ENCODE measurements at places on chromosomes 5 and 9.

DNA sequence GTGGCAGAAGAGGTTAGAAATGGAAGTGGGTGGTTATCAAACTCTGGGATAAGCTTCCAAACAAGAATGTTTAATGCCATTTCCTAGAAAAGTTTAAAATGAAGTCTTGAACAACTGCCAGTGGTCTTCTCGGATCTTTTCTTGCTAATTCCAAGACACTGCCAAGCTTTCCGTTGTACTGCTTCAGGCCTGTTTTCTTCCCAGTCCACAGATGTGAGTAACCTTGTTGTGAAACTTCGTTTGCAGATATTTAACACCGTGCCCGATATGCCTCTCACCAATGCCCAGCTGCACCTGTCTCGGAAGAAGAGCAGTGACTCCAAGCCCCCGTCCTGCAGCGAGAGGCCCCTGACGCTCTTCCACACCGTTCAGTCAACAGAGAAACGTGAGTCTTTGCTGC is 269.8 kb downstream of the NR3C1 start:
- no peak for DNase-seq

GRCh38 chr5:141623186-141623585 is 4.4 kb upstream of the DIAPH1 start:
- no peak for DNase-seq

DNA sequence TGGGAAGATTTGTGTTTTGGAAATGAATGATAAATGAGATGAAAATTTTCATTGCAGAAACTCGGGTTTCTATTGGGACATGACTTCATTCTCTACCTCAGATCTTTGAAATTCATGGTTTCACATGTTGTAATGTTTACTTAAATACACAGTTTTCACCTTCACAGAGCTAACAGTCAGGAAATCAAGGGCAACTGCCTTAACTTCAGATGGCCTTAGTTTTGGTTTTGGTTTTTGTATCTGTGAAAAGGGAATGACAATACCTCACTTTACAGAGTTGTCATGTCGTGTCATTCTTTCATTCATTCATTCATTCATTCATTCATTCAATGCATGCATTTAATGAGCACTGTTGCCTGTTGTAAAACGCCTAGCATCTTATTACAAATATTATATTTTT is 41.9 kb downstream of the NIM1K start:
- no peak for DNase-seq

- no peak for DNase-seq
Observed at GRCh38 chr9:106065136-106065535, 370.8 kb downstream of the TMEM38B start.

GRCh38 chr9:98009936-98010335 is 26.8 kb downstream of the ANP32B start:
- no peak for DNase-seq

DNA sequence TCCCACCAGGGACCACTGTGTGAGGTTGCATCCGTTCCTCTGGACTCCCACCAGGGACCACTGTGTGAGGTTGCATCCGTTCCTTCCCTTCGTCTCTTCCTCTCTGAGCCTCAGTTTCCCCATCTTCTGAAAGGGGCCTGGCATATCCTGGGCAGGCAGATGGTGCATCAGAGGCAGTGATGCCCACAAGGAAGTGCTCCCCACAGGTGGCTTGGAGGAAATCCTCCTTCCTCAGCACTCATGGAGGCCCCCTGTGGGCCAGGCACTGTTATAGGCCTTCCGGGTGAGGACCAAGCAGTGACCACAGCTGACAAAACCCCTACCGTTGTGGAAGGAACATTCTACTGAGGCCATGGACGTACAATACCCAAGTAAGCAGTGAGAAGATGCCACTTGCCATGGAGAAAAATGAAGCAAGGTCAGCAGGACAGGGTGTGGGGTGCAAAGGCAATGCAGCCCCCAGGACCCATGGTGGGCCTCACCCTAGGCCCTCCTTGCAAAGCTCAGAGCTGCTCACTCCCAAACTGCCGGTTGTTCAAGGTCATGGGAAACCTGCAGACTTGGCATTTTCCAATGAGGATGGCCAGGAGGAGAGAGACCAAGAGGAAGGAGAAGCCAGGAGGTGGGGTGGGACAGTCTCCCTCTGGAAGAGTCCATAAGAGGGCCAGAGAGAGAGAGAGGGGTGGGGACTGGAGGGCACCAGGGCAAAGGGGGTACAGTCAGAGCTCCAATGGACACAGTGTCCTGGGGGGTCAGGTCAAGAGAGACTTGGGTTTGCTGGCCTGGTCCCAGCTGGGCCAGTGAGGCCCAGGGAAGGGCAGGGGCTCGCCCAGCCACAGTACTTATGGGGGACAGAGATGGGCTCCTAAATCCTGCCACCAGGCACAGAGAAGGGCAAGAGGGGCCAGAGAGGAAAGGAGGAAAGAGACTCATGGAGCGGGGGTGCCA is 51.1 kb downstream of the C9orf50 start:
- DNase-seq, result no peak

DNA sequence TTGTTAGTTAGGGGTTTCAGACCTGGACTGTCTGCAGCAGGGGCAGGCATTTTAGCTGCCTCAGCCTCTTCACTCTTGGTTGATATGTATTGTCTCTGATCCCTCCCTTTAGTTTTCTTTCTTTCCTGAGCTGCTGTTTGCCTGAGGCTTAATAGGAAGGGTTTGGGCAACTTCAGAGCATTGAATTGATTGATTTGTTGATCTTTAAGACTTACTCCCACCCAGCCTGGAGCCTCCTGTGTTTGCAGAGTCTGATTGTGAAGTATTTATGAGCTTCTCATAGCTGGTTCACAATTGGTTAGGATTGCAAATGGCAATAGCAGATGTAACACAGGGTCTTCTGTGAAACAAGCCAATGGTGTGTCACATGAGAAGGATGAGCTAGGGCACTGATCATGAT is 671.8 kb upstream of the SEMA6A start:
- no peak for DNase-seq

DNA sequence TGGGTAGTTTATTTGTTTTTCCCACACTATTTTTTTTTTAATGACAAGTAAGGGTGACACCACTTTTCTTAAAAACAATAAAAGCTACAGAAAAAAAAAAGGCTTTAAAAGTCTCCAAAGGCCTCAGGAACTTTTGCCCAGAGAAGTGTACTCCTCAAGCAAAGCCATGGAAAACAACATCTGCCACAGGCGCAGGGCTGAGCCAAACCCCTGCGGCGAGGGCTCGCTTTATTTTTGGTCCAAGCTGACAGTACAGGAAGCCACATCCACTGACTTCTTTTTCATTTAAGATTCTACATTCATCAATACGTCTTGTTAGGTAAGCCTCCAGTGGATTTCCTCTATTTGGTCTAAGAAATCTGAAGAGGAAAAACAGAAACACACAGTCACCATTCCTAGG is 51.9 kb upstream of the IFNK start:
- no peak for DNase-seq

- no peak for DNase-seq
Observed at GRCh38 chr9:112050544-112051475, 124.3 kb downstream of the SUSD1 start.

- no peak for DNase-seq
Observed at GRCh38 chr5:32282633-32283032, 30.1 kb downstream of the MTMR12 start.

GRCh38 chr9:10523164-10523563 is 89.6 kb downstream of the PTPRD start:
- DNase-seq, result no peak

DNA sequence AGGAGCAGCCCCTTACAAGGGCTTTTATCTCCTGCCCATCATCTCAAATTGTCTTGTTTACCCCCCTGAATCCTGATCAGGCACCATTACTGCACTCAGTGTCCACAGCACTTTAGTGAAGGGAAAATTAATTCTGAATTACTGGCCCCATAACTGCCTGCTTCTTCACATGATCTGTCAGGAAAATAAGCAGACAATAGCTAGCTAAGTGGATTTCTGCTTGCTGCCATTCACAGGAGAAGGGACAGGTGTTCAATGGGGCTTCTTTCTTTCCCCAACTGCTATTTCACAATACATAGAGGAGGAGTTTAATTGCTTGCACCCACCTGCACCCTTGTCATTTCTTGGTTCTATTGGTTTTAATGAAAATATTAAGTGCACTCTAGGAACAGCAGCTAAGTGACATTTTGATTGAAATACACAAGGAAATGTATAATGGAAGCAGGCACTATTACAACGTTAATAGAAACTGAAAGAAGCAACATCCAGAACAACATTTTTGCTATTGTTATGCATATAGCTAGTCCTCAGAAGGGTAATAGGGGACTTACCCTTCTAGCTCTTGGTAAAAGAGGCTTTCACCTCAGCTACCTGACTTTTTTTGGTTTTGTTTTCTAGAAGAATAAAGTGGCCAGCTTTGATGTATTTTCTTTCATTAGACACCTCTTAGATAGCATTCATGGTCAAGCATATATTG is 599.3 kb upstream of the TLE4 start:
- no peak for DNase-seq

DNA sequence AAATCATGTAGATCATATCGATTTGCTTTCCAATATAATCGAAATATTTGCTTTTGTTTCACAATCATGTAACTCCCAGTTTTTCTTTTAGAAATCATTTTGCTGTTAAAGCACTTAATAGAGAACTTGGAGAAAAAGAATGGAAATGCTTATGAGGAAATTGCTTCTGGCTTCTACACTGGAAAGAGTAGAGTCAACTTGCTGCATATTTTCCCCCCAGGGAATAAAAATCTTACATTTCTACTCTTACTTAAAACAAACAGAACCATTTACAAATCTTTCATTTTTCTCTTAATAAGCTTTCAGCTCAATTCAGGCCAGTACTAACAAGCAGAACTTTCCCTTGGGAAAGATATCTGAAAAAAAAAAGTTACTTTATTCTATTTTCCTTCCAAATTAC is 312.0 kb downstream of the CHSY3 start:
- DNase-seq, result no peak

GRCh38 chr5:98365126-98365525 is 408.3 kb upstream of the RGMB start:
- DNase-seq, result no peak

- DNase-seq, result no peak
Observed at GRCh38 chr9:119795395-119795794, 426.2 kb upstream of the BRINP1 start.

GRCh38 chr5:160357861-160358411 is 12.5 kb downstream of the C1QTNF2 start:
- DNase-seq, result no peak

DNA sequence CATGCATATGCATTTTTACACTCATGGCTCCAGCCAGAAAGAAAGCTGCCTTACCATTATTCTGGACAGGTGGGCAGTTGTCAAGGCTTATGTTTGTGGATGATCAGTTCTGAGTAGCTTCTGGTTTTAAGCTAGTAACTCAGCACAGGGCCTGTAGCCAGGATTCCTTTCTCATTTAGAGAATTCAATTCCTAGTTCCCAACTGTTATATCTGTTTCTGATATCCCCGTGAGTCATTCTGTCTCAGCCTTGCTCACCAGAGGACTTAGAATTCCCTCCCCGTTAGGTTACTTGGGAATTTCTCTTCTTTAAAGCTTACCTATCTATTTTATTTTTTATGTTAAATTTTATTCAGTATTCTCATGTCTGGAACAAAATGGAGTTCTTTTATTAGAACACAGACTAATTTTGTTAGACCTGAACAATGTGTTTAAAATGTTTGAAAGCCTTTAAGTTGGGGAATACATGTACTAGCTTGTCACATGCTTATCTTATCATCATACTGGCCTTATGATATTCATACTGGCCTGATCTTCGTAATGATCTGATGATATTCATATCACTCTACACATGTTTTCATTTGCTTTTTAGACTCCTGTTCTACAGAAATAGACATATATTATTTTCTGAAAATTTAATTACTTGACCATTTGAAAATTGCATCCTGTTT is 47.1 kb downstream of the CAST start:
- no peak for DNase-seq

GRCh38 chr9:5441043-5441442 is 3.3 kb upstream of the PLGRKT start:
- no peak for DNase-seq

DNA sequence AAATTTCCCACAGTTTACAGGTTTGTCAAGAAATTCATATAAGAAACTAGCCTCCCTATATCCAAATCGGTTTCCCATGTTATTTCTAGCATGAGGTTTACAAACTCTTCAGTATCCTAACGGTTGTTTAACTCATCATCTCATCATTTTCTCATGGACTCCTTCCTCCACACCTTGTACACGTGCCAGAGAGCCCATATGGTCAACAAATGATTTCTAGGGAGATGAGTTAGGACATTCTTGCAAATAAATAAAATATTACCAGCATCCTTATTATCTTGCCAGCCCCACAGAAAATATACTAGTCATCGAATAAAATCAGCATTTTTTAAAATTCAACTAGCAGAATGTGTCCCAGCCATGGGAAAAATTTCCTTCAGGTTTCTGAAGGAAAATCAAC is 285.2 kb downstream of the EBF1 start:
- DNase-seq, result no peak

GRCh38 chr5:128613766-128614165 is 75.7 kb upstream of the FBN2 start:
- no peak for DNase-seq

DNA sequence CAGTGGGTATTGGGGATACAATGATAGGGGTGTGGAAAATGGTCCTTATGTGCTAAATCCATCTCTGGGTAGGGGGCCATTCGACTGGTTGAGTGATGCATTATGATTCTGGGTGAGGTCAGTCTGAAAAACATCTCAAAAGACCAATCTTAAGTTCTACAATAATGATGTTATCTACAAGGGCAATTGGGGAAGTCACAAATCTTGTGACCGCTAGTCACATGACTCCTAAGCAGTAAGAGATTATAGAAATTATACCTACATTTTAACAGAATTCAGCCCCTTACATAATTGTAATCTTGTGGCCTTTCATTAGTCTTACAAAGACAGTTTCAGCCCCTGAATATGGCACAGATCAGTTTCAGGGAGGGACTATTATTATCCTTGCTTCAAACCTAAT is 224.7 kb downstream of the PIK3R1 start:
- DNase-seq, result no peak

DNA sequence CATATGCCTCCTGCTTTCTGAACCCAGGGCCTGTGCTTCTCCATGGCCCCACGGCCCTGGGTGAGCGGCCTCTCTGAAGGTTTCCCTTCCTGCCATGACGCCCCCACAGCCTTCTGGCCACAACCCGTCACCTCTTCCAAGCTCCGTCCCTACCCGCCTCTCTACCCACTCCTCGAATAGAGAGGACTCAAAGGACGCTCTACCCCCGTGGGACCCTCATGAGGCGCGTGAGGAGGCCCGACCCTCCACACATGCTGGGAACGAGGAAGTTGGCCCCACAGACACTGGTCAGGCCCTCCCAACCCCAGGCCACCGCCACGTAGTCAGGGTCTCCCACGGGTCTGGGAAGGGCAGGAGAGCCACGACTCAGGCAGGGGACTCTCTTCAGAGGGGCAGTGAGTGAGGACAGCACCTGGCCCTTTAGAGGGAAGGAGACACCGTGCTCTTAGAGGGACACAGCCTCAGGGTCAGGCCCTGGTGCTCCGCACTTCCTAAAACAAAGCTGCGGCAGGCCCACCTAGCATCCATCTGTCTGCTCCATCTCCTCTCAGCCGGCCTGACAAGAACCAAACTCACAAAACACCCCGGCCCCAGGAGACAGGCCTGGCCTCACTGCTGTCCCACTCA is 5.3 kb downstream of the BRD3 start:
- DNase-seq, result no peak

GRCh38 chr5:123116757-123117156 is 27.7 kb downstream of the PRDM6 start:
- DNase-seq, result no peak

All from amygdala (tissue), 56 donors.